Tibial artery (tissue), 4 donors: ENCODE measurements at places on chromosomes 12 and 14.

DNA sequence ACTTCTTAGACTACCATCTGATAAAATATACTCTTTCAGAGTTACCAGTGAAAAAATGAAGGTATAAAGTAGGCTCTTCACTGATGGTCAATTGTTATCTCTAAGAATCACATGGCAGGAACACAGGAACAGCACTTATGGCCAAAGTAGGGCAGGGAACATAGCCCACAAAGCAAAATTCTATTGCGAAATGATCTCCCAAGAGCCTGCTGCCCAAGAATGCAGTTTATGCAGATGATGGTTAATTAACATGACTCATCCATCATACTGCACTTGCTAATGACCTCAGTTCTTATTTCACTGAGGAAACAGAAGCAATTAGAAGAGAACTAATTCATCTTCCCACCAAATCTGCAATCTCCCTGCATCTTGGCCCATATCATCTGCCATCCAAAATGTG, 133.8 kb downstream of the SLC2A13 start:
- no peak for DNase-seq

DNA sequence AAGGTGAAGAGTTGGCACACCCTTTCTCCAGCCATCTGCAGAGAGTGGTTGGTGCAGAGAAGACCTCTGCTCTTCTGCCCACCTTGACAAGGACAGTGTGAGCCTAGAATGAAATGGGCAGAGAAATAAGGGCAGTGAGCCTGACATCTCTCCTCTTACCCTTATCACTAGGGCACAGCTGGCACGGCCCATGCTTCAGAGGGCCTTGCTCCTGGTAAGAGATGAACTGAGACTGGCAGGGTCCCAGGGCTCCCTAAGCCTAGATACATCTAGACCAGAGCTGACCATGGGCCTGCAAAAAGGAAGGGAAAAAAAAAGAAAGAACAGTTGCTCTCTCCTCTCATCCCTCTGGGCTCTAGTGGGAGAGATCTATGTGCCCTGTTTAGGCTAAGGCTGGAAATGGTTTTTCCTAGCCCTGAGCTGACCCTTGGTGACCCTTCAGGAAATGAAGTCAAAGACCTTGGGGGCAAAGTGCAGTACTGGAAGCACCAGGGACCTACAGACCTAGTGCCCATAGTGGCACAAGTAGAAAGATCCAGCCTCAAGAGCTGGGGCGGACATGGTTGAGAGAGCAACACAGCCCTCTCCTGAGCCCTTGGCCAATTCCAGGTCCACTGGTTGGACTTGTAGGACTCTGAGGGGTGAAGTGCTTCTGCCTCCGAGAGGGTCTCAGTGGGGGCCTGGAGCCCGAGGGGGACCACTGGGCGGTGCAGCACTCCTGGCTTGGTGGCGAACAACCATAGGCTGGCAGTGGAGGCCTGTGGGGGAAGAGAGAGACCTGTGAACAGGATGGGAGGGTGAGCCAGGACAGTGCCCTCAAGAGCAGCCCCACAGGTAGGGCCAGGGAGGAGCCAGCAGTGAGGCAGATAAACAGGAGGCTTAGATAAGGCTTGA, 22.0 kb downstream of the PRPF40B start:
- DNase-seq, result no peak

GRCh38 chr12:13028825-13029570, 15.2 kb upstream of the FAM234B start:
- no peak for DNase-seq

GRCh38 chr12:91055976-91056375, 1.8 kb downstream of the KERA start:
- no peak for DNase-seq

GRCh38 chr12:80041071-80041470, 58.3 kb upstream of the OTOGL start:
- no peak for DNase-seq

GRCh38 chr14:94360945-94361565, 27.3 kb downstream of the SERPINA1 start:
- no peak for DNase-seq

GRCh38 chr14:100199240-100199860, 39.6 kb upstream of the YY1 start:
- no peak for DNase-seq

DNA sequence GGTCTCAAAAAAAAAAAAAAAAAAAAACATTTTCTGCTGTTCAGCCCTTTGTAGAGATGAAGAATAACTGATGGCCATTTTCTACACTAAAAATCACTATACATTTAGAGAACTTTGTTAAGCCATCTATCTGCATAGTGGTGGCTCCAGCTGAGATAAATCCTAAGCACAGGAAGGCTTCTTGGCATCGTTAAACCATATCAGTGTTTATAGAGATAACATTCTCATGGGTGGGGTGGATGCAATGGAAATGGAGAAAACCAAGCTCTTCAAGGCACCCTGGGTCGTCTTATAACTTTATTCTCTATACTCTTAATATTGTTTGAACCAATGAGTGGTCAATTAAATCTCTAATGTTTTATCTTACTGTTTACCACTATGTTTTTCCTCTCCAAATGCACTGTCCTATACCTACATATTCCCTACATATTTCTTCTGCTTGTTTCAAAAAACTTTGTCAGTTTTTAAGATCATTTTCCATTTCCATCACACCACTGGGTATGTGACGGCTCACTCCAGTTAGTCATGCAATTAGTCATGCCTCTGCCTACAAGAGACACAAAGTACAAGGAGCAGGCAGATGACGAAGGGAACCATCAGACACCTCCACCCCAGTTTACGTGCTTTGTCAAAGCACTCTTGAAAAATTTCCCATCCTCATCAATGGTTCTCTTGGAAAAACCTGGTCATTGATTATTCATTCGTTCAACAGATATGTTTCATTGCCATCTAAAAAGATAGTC, 119.3 kb upstream of the OVCH1 start:
- DNase-seq, result no peak

DNA sequence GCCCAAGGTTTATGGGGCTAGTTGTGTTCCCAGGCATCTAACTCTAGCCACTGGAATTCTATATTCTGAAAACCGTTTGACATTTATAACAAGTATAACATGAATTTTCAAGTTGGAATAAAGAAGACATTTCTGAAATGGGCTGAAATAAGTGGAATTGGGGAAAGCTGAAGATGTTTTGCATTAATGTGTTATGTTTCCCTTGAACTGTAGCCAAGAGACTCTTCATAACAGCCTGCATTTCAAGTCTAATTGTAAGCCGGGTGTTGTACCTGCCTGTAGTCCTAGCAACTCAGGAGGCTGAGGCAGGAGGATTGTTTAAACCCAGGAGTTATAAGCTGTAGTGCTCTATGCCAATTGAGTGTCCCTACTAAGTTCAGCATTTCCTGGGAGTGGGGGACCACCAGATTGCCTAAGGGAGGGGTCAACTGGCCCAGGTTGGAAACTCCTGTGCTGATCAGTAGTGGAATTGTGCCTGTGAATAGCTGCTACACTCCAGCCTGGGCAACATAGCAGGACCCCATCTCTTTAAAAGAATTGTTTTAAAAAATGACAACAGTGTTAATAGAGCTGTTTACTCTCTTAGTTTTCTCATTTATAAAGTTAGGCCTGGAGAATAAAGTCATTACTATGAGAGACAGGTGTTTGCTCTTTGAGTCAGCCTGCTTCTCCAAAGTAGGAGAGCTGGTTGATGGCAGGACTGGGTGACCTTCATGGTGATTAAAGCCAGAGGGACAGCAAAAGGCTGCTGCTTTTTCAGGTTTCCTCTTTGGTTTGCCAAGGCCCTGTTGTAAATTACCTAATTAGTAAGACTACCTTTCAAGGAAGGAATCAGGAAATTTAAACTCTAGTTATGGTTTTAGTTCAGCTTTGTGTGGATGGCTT, 483.6 kb upstream of the RGS6 start:
- DNase-seq, result no peak

GRCh38 chr12:56317675-56318074, 1.9 kb upstream of the CNPY2 start:
- no peak for DNase-seq

DNA sequence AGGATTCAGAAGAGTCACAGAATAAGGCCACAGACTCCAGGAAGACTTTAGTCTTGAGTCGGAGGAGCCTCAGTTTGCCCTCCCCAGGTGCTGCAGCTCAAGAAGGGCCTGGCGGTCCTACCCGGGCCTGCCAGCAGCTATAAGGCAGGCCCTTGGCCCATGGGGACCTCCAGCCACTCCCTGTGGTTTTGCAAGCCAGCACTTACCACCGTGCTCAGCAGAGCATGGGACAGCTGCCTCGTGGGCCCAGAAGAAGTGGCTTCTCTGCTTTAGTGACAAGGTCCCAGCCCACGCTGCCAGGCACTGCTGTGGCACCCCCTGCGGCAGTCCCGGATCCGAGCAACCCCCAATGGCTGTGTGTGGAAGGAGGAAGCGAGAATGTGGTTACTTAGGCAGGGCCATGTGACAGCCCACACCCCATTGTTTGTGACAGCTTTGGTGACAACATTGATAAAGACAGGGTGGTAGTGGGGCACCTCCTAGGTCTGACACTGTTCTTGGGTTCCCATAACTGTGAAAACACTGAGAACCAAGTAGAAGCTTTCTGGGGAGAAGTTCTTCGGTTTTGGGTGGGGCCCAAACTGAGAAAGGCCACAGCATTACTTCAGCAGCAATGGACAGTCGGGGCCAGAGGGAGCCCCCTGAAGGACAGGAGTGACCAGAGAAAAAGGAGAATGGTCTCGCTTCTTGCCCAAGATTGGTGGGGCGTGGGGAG, at the start of gene SELPLG:
Gene SELPLG (minus strand): TSS at position 361 of the 715 bp plus-strand sequence. CDS start 9,587 bp downstream, outside the sequence.
- peak; percentile 80 for DNase-seq
